Cerebellar cortex (tissue), 1 donor: ENCODE measurements at places on chromosomes 4 and X.
A peak's percentile ranks its signal among the peaks of the same experiment; 100 is the strongest.

DNA sequence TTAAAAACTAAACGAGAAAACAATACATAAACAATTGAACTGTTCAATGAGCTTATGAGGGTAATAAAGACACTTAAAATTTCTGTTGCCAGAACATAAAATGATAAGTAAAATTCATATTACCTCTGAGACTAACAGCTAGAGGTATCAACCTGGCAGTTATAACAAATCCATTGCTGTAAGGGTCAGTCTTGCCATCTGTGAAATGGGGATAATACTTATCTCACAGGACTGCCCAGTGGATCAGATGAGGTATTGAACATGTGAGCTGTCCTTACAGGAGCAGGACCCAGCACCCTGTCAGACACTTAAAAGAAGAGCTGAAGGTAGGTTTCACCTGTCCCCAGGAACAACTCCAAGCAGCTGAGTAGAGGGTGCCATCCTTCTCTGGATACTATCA is 2.5 kb downstream of the TCEAL3 start:
- no peak for DNase-seq

DNA sequence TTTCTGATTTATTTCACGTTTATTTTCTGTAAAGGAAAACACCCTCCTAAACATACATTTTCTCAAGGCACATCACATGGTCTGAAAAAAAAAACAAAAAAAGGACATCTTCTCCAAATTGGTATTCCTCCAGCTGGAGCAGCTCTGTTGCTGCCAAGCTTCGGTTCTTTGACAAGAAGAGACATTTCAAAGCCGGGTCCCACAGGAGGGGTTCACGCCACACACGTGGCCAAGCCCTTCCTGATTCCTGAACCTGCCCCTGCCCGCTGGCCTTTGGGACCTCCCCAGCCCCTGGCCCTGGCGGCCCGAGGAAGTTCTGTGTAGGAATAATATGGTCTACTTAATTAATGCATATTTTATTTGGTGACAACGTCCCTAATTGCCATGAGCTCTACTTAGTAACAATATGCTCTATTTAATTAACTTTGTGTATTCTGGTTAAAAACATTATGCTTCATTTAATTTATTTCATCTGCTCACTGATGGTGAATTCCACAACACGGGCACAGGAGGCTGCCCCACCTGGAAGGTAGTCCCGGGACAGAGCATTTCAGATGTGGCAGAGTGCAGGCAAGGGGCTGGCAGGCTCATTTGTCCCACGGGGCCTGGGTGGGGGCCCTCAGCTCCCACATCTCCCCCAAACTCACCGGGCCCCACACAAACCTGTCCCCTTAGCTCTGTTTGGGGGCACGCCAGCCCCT is 5.4 kb upstream of the RGS12 start:
- DNase-seq, result peak; percentile 79

DNA sequence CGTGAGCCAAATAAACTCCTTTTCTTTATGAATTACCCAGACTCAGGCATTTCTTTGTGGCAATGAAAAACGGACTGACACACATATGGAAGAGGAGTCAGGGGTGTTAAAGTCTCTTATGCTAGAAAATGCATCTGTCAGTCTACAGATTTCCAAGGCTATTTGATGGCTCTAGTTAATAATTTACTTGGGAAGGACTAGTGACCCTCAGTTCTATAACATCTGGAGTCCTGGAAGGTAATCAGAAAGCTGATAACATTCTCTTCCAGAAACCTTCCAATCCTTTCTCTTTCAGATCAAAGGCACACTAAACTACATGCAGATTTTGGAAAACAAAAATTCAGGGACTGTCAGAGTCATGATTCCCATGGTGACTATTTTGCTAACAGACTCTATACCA is 142.0 kb upstream of the TEX13D start:
- DNase-seq, result no peak

GRCh38 chrX:98141466-98141865 is 1257.8 kb downstream of the RPA4 start:
- DNase-seq, result no peak

- DNase-seq, result no peak
Observed at GRCh38 chrX:27254656-27255055, 208.5 kb downstream of the PPP4R3C start.

- DNase-seq, result no peak
Observed at GRCh38 chr4:113657586-113658233, 103.8 kb downstream of the CAMK2D start.

DNA sequence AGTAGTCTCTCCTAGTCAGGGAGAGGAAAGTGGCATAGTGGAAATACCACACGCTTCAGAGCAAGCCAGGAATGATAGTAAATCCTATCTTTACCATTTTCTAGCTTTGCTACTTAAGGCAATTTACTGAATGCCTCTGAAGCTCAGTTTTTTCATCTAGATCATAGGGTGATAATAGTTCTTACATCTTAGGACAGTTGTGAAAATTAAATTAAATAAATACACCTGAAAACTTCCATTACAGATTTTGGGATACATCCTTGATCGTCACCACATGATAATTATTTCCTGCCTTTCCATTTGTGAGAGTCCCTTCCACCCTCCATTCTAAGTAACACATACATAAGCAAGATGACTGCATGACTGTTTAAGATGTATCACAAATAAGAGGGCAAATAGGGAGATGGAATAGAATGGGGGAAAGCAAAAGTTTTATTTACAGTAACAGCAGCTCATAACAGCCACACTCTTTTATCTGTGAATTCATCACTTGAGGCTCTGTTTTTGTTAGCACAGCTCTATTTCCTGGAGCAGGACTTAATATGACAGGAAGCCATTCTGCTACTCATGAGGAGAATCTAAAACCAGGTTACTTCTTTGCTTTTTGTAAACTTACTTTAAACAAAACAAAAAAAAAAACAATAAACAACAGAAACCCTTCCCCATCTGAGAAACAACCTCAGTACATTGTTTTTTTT is 13.4 kb downstream of the P2RY10 start:
- DNase-seq, result no peak

DNA sequence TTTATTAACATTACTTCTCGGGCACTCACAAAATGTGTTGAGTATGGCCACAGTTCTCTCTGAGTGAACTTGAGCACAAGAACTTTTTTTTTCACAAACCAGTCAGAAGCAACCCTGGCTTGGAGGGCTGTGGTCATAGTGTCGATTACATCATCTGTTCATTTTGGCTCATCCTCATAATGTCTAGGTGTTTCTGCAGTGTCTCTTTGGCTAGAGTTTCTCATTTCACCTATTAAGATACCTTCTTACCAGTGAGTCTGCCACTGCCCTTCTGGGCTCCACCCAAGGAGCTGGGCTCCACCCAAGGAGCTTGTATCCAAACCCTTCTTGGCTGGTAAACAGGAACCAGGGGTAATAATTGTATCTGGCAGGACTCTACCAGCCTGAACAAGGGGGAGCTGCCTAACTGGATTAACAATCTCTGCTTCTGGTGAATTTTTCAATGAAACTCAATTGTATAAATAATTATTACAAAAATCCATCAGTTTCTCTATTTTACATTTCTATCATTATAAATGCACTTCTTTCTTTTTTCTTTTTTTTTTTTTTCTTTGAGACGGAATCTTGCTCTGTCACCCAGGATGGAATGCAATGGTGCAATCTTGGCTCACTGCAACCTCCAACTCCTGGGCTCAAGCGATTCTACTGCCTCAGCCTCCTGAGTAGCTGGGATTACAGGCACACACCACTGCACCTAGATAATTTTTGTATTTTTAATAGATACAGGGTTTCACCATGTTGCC is 667.7 kb upstream of the SLIT2 start:
- no peak for DNase-seq

DNA sequence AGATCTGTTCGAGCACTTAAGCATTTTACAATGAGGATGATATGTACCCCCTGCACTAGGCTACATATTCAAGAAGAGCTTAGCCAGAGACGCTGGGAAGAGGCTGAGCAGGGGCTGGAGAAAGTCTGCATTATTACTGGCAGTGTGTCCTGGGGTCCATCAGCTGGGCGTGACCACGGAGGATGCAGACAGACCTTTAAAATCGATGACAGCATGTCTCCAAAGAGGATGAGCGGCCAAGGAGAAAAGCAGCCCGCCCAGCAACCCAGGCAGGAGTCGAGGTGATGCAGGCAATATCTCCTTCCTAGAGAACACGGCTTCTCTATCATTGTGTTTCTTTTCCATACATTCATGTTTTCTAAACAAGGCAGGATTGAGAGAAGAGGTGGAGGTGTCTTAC is 300.7 kb downstream of the USP46 start:
- DNase-seq, result no peak

DNA sequence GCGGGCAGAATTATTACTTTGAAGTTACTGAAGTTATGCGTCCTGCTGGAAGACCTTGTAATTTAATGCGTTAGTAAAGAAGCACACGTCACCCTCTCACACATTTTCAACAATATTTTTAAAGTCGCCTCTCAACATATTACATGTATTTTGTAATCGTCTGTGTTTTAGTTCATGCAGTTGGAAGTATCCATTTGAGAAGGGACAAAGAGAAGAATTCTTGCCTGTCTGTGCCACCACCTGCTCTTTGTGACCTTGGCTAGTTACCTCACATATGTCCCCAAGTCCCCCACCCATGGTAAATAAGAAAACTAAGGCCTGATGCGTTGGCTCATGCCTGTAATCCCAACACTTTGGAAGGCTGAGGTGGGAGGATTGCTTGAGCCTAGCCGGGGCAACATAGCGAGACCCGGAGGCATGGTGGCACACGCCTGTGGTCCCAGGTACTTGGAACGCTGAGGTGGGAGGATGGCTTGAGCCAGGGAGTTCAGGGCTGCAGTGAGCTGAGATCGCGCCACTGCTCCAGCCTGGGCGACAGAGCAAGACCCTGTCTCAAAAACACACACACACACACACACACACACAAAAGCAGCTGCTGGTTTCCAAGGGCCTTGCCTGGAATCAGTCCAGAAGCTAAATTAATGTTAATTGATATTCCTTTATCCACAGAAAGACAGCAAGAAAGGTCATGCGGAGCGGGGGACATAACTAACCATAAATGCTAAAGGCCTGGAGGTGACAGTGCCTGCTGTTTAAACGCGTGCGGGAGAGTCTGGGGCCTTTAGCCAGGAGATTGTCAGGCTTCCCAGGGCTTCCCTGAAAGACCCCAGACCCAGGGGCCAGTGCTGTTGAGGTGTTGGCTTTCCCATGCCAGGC is 811 bp downstream of the TMEM187 start:
- no peak for DNase-seq

- peak; percentile 70 for DNase-seq
Observed at GRCh38 chr4:71713611-71714203, 70.2 kb downstream of the GC start.

DNA sequence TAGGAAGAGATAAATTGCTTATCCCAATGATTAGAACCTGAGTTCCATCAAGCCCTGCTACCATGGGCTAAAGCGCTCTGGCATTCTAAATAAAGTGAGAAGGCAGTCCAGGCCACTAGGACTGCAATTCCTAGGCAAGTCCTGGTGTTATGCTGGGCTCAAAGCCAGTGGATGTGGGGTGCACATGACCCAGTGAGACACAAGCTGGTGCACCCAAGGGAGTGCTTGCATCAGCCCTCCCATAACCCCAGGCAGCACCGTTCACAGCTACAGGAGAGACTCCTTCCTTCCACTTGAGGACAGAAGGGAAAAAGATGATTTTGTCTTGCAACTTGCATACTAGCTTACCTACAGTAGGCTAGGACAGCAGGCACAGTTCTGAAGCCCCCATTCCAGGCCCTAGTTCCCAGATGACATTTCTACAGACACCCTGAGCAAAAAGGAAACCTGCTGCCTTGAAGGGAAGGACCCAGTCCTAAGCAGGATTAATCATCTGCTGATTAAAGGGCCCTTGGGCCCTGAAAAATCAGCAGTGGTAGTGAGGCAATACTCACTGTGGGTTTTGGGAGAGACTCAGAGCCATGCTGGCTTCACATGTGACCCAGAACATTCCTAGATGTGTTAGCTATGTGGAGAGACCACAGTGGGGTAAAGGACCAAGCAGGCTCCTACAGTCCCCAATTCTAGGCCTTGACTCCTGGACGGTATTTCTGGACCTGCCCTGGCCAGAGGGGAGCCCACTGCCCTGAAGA is 77.8 kb downstream of the KLHL13 start:
- no peak for DNase-seq

- no peak for DNase-seq
Observed at GRCh38 chr4:110106931-110107296, 91.5 kb downstream of the ELOVL6 start.

- no peak for DNase-seq
Observed at GRCh38 chrX:136318156-136318555, 17.4 kb downstream of the ADGRG4 start.

DNA sequence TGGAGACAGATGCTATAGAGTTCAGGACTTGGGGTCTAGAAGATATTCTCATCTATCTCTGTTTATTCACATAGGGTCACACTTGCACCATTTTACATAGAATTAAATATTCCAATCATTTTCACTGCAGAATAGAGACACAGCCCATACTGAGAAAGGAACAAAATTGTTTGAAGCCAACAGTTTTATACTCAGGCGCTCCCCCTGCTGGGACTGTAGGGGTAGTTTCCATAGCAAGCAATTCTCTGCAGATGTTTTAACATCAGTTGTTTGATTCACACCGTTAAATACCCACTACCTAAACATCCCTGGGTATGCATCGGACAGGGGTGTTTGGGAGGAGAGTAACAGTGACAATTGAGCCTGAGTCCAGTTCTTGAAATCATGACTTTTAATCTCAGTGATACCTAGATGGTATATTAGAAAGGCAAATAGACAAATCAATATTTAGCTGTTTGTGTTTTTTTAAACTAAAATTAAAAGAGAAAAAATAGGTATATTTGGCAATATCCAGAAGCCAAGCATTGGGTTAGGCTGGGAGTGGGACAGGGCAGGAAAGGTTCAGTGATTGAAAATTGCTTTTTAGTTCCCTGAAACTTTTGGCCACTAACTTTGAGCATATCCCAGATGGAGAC is 33.8 kb downstream of the LONRF3 start:
- no peak for DNase-seq

GRCh38 chr4:158788516-158788915 is 19.7 kb downstream of the FNIP2 start:
- DNase-seq, result no peak

DNA sequence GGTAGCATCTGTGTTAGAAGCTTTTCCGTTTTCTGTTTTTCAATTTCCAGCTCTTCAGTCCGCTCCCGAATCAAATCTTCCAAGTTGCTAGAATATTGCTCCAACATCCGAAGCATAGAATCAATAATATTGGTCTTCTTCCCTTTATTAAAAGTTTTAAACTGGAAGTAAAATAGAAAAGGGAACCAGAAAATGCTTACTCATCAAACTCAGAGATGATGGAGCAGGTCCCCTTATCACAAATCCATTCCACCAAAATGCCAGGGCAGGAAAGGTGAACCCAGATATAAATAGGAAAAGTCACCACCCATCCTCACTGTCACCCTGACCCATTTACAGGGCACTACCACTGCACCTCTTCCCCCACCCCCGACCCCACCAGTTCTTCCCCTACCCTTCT is 89.0 kb downstream of the GUCY2F start:
- no peak for DNase-seq
